ENCODE measurements at places on chromosomes 2 and 18.

DNA sequence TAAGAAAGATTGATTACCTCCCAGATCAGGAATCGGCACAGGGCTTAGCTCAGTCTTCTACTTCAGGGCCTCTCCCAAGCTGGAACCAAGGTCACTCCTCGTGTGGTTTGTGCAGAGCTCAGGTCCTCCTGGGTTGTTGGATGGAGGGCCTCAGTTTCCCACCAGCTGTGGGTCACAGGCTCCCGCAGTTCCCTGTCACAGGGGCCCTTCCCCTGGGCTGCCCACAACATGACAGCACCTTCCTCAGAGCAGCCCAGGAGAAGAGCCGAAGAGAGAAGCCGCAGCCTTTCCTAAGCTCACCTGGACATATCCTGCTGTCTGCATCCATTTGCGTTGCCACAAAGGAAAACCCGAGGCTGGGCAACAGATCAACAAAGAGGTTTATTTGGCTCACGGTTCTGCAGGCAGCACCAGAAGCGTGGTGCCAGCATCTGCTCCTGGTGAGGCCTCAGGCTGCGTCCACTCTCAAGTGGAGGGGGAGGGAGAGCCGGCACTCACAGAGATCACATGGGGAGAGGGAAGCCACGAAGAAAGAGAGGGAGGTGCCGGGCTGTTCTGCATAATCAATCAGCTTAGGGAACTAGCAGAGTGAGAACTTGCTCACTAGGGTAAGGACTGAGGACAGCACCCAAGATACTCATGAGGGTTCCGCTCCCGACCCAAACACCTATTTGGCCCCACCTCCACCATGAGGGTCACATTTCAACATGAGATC, 13.0 kb upstream of the ALLC start:
- no peak for DNase-seq

GRCh38 chr2:186440506-186440905, 45.6 kb upstream of the ZC3H15 start:
- no peak for DNase-seq

DNA sequence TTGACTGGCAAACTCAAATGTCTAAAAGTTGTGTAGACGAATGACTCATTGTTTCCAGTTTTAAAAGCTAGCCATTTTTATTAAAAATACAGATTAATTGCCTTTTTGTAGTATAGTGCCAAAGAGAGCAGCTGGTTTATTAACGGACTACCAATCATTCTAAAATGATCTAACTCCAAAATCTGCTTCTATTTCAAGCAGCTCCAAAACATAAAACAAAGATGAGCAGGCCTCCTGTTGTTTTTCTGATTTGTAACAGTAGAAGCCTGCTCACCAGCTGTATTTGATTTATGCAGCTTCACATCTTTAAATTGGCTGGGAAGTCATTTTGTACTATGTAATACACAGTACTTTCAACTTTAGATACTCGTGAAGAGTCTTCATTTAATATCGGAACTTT, 171.8 kb downstream of the UBR3 start:
- no peak for DNase-seq

DNA sequence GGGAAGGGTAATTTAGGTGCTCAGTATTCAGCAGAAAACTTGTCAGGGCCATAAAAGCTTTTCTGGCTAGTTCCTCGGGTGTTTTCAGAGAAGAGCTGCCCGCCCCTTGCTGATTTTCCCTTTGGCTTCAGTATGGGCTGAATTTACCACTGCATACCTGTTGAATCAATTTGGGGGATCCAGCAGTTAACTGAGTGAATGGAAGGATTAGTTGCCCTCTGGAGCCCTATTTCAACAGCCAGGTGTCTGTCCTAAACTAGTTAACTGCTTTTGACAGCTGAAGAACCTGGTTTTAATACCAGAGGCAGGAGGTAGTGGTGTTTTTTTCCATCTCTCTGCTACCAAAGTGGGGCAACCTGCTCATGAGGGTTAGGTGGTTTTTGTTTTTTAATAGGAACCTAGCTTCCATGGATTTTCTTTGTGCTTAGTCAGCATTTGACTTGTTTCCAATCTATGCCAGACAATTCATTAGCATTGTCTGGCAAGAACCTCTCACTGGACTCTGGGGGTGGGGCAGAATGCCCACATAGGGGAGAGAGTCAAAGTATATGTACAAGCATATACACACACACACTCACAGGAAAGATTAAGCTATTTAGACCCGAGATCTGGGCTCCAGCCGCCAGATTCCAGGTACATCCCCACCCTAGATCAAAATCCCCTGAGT, 166.5 kb upstream of the SIX3 start:
- no peak for DNase-seq

DNA sequence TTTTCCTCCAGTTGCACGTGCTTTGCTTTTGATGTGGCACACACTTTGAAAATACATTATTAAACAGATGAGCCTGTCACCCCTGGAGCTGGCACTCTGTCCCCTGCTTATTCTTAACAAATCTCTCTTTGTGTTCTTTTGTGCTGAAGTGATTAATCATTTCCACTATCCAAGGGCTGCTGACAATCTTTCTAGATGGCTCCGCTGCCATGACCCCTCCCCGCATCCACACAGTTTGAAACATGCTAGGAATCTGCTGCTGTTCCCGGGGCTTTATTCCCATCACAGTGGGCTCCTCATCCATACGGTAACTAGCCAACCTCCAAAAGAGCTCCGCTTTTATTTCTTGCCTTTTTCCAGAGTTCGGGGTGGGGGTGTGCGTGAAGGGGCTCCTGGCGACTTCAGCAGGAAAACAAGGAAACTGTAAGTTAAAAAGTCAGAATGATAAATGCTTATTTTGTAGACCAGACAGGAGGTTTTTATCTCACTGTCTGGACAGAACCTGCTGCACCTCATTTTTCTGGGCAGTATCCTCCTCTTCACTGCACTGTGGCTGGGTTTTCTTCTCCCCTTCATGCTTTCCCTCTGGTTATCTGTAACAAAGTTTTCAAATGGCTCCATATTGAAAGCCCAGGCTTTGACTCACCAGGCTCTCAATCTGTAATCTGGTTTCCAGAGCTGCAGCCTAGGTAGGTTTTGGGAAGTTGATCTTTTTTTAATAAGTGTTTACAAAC, 319.7 kb downstream of the AFF3 start:
- DNase-seq, result no peak
